ENCODE measurements at places on chromosomes 6 and 20.

GRCh38 chr6:80331522-80331921 is 225.1 kb downstream of the BCKDHB start:
- DNase-seq = no peak

- DNase-seq = no peak
Measured at GRCh38 chr6:118867181-118867580, 26.8 kb upstream of the ASF1A start.

- no peak for DNase-seq
Measured at GRCh38 chr6:140043762-140044378, 669.4 kb upstream of the CITED2 start.

- DNase-seq = no peak
Measured at GRCh38 chr6:5567890-5568289, 306.6 kb downstream of the FARS2 start.

DNA sequence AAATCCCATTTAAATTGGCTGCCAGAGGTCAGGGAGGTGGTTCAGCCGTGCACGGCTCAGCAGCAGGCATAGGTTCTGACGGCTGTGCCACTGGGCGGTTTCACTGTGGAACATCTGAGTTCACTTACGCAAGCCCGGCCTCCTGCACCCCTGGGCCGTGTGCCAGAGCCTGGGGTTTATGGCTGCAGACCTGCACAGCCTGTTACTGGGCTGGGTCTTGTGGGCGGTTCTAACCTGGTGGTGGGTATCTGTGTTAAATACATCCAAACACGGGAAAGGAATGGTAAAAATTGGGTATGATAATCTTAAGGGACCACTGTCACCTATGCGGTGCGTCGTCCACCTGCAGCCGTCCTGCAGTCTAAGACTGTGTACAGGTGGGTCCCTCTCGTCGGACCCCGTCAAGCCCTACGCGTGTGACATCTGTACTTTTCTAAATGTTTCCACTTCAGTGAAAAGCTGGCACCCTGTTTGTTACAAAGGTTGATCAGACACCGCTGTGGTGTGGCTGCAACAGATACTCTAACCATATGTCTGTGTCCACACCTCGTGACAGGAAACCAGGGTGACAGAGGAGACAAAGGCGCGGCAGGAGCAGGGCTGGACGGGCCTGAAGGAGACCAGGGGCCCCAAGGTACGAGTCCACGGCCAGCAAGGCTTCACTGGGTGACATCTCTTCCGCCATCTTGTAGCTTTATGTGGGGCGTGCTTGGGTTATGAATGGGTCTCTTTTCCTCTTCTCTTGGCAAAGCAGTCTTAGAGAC is 21.5 kb downstream of the COL9A3 start:
- DNase-seq = no peak

DNA sequence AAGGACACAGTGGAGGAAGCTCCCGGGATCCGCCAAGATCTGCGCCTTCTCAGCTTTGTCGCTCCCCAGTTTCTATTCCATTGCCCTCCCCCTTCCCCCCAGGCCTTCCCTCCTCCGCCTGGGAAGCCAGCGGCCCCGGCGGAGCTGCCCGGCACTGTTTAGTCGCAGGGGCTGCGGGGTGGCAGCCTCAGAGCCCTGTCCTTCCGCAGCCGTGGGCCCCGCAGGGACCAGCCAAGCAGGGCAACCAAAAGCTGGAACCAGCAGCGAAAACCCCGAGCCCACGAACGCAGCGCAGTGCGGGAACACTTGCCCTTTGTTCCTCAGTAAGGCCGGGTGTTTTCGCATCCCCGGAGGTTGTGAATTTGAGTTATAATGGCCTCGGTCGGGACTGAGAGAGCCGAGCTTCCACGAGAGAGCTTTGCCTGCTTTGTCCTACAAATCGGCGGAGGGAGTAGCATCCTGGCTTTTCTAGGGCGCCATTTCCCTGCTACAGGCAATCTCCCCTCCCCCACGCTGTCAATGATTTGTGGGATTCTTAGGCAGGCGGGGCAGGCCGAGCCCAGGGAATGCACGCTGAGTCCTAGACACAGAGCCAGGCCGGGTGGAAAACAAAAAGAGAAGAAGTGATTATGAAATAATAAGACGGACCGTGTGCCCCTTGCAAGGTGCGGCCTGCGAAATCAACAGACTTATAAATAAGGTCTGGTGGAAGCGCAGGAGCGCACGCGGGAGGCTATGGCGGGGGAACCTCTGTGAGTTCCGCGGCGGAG is 4.0 kb upstream of the TUBB2B start:
- DNase-seq = no peak

DNA sequence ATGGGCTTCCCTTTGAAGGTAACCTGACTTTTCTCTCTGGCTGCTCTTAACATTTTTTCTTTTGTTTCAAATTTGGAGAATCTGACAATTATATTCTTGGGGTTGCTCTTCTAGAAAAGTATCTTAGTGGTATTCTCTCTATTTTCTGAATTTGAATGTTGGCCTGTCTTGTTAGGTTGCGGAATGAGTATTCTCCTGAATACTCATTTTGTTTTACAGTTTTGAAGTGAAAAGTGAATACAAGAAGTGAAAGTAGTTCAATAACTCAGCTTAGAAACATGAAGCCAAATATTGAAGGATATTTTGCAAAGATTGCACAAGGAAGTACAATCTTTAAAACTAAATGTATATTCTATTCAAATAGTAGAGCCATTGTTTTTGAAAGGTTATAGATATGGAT is 120.2 kb upstream of the MAP3K4 start:
- DNase-seq = no peak

Measured in cortex of kidney (tissue), 1 donor.